ENCODE measurements at places on chromosomes 16 and 17.
A peak's percentile ranks its signal among the peaks of the same experiment; 100 is the strongest.

- DNase-seq, result no peak
- peaks cover 79% of the 10 kb centered on the region for H3K27me3 ChIP-seq
- peak overlapping the region; percentile 66 for H3K4me3 ChIP-seq
- H3K36me3 ChIP-seq, result no peaks in the 10 kb centered on the region
These were observed 833 bp upstream of the BCAR1 start for GRCh38 chr16:75252049-75252864.

DNA sequence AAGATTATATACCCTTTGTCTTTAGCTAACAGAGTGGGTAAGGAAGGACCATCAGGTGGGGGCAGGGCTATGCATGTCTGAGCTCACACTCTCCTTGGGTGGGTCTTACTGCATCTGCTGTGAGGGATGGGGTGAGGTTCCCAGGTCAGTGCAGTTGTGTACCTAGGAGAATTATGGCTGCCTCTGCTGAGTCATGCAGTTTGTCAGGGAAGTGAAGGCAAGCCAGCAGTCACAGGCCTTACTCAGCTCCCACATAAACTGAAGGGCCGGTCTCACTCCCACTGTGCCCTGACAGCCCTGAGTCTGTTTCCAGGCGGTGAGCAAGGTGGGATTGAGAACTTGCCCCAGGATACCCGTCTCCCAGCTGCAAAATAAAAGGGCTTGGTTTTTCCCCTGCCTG lies 328.6 kb downstream of the MAP2K6 start:
- no peak overlapping the region for H3K27ac ChIP-seq
- no peaks in the 10 kb centered on the region for H3K36me3 ChIP-seq
- H3K4me3 ChIP-seq, result no peak overlapping the region
- H3K27me3 ChIP-seq, result no peaks in the 10 kb centered on the region
- no peak for DNase-seq
- H3K4me1 ChIP-seq, result no peaks in the 10 kb centered on the region

- peaks cover 2% of the 10 kb centered on the region for H3K36me3 ChIP-seq
- no peaks in the 10 kb centered on the region for H3K4me1 ChIP-seq
These were observed 458.8 kb upstream of the HSBP1 start for GRCh38 chr16:83348991-83349390.

- H3K27me3 ChIP-seq, result no peaks in the 10 kb centered on the region
- no peak for DNase-seq
- peak overlapping the region; percentile 93 for H3K4me3 ChIP-seq
- H3K4me1 ChIP-seq, result peaks cover 36% of the 10 kb centered on the region
These were observed 1.7 kb downstream of the SMARCD2 start for GRCh38 chr17:63840591-63841349.

DNA sequence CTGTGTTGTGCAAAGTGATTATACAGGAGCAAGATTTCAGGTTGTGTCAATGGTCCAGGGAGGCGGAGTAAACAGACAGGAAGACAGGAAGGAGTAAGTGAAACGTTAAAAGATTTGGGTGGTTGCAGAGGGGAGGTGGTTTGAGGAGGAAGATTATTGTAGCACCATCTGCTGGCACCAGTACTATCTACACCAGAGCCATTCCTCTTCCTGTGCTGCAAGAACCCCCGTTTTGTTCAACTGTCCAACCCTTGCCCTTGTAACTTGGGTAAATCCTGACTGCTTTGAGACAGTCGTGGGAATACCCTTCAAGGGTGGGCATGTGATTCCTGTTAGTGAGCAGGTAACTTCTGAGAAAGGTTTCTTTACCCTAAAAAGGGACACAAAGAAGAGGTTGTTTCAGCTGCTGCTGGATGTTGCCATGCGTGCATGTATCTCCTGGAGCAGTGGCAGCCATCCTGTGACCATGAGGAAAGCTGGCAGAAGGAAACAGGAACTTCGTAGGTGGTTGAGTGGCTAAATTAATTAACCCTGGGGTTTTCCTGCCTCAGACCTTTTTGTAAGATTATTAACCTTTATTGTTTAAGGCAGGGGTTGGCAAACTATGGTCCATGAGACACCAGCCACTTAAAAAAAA lies 124.1 kb downstream of the PRKCA start:
- peaks cover 2% of the 10 kb centered on the region for H3K36me3 ChIP-seq
- DNase-seq, result no peak
- H3K4me1 ChIP-seq, result peaks cover 15% of the 10 kb centered on the region
- no peaks in the 10 kb centered on the region for H3K27me3 ChIP-seq
- H3K27ac ChIP-seq, result peak overlapping the region; percentile 11
- no peak overlapping the region for H3K4me3 ChIP-seq

GRCh38 chr17:81418710-81419318 lies 23.6 kb downstream of the BAHCC1 start:
- no peak overlapping the region for H3K27ac ChIP-seq
- H3K4me1 ChIP-seq, result no peaks in the 10 kb centered on the region
- H3K36me3 ChIP-seq, result peaks cover 7% of the 10 kb centered on the region
- no peak for DNase-seq
- no peak overlapping the region for H3K4me3 ChIP-seq
- H3K27me3 ChIP-seq, result no peaks in the 10 kb centered on the region

DNA sequence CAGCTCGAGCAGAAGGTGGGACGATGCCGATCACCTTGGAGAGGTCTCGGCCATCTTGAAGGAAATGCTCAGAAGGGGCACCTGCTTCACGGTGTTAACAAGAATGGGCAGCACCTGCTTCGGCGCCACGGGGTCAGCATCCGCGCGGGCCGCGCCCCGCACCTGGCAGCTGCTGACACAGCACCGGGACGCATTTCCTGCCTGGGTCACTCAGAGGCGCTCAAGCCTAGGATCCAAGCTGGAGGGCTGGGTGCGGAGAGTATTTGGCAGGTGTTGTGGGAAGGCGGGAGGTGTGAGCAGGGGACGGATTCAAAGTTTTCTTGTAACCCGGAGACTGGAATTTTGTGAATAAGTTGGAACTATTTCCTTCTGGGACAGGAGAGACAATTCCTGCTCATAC lies 39.3 kb upstream of the AKTIP start:
- H3K4me3 ChIP-seq, result no peak overlapping the region
- no peak for DNase-seq
- H3K4me1 ChIP-seq, result peaks cover 45% of the 10 kb centered on the region
- no peaks in the 10 kb centered on the region for H3K27me3 ChIP-seq
- H3K27ac ChIP-seq, result no peak overlapping the region

GRCh38 chr17:76079956-76080767 lies 1.2 kb downstream of the ZACN start:
- no peak overlapping the region for H3K4me3 ChIP-seq
- DNase-seq, result no peak
- H3K36me3 ChIP-seq, result peaks cover 10% of the 10 kb centered on the region
- H3K4me1 ChIP-seq, result peaks cover 25% of the 10 kb centered on the region
- H3K27ac ChIP-seq, result no peak overlapping the region

- H3K4me1 ChIP-seq, result peaks cover 42% of the 10 kb centered on the region
- H3K27ac ChIP-seq, result peak overlapping the region; percentile 38
- H3K36me3 ChIP-seq, result no peaks in the 10 kb centered on the region
- H3K4me3 ChIP-seq, result no peak overlapping the region
- no peaks in the 10 kb centered on the region for H3K27me3 ChIP-seq
These were observed 137.1 kb downstream of the GAS7 start for GRCh38 chr17:10061111-10061845.

GRCh38 chr16:86203557-86204275 lies 304.8 kb downstream of the IRF8 start:
- H3K4me1 ChIP-seq, result no peaks in the 10 kb centered on the region
- H3K4me3 ChIP-seq, result no peak overlapping the region

GRCh38 chr17:42315402-42316156 lies 27.3 kb downstream of the STAT5A start:
- H3K4me1 ChIP-seq, result peaks cover 46% of the 10 kb centered on the region
- H3K27ac ChIP-seq, result peak overlapping the region; percentile 55
- DNase-seq, result no peak
- peak overlapping the region; percentile 17 for H3K4me3 ChIP-seq
- peaks cover 50% of the 10 kb centered on the region for H3K36me3 ChIP-seq
- H3K27me3 ChIP-seq, result no peaks in the 10 kb centered on the region

- no peak for DNase-seq
- no peaks in the 10 kb centered on the region for H3K27me3 ChIP-seq
- H3K27ac ChIP-seq, result peak overlapping the region; percentile 79
- peaks cover 60% of the 10 kb centered on the region for H3K4me1 ChIP-seq
These were observed 114.9 kb downstream of the ZNF778 start for GRCh38 chr16:89332243-89332901.

DNA sequence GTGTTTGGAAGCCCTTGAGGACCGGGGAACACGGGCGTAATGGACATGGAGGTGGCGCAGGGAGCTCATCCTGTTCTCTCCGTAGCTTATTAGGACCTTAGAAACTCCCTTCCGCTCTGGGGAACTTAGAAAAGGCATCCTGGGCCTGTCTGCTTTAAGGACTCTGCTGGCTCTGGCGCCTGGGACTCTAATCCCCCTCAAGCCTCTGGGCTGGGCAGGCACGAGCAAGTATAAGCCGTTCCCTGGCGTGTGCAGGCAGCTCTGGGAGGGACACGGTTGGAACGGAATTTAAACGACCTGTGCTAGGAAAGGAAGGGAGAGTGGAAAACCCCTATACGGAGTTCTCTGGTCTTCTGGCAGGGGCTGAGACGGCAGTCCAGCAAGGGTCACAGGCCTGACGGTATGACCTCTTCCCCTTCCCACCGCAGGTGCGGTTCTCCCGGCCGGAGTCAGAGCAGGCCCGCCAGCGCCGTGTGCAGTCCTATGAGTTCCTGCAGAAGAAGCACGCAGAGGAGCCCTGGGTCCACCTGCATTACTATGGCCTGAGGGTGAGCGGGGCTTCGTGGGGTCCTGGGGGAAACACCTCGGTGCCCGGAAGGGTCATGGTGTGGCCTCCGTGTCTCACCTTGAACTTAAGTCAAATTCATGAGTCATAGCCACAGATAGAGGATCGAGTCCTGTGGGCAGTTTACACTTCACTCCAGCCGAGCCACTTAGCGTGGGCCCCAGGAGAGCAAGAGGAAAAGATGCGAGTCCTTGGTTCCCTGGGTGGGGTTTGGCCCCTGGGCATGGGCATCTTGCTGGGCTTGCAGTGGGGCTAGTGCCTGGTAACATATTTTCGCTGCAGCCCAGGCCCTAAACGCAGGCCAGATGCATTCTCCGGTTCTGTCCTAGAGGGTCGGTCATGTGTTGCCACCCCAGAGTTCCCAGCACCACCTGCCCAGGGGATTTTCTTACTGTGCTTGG lies 17.7 kb downstream of the POLR3E start:
- DNase-seq, result no peak
- no peak overlapping the region for H3K4me3 ChIP-seq
- no peaks in the 10 kb centered on the region for H3K27me3 ChIP-seq
- peaks cover 68% of the 10 kb centered on the region for H3K36me3 ChIP-seq
- no peak overlapping the region for H3K27ac ChIP-seq

DNA sequence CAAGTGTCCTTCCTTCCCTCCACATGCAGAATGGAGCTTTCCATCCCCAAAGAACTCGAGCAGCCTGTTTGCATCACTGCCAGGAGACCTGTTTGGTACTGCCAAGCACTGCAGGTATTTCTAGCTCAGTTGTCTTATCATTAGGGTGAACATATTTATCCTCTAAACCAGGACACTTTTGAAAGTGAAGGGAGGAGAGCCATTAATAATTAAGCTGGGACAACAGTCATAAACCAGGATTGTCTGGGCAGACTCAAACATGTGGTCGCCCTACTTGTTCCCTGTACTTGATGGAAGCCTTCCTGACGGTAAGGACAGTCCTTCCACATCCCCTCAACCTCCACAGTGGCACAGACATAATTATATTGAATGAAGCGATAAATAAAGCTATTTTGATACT lies 67.4 kb downstream of the PRKCA start:
- no peak overlapping the region for H3K27ac ChIP-seq
- peaks cover 4% of the 10 kb centered on the region for H3K4me1 ChIP-seq
- DNase-seq, result no peak
- H3K4me3 ChIP-seq, result no peak overlapping the region

DNA sequence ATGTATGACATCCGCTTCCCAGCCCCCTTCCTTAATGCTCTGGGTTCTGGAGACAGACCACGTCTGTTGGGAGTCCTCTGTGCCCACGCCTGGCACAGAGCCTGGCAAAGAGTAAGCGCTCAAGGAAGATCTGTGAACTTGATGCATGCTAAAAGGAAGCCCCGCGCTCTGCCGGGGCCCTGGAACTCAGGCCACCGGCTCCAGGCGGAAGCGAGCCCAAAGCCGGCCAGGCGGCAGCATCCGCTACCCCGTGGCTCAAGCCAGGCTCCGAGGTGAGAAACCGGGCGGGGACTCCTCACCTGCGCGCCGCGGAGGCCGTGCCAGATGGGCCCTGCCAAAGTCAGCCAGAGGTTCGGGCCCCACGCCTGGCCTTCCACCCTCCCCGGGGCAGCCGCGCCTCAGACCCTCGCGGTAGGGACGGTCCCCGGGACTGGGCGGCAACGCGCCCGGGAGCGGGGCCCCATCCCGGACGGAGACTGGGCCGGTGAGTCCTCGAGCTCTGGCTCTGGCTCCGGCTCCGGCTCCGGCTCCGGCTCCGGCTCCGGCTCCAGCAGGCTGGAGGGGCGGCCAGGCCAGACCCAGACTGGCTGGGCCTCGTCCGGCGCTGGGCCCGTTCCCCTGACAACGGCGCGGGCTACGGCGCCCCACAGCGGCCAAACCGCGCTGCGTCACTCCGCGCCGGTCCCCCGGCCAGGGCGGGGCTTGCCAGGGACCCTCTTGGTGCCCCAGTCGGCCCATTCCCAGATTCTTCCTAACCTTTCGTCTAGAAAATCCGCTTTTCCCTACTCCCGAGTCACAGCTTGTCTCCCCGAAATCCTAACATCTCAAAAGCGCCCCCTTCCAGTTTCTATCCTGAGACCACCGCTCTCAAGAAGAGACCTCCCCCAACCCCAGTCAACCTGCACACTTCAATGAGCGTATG lies at the start of gene ZDHHC1:
Gene ZDHHC1, minus strand, starts transcription at position 606 of the 922 bp plus-strand sequence. CDS start 8,702 bp downstream, outside the sequence.
- H3K27me3 ChIP-seq, result peaks cover 9% of the 10 kb centered on the region
- H3K4me1 ChIP-seq, result peaks cover 18% of the 10 kb centered on the region
- DNase-seq, result no peak
- H3K4me3 ChIP-seq, result peak within 1 kb of the TSS; percentile 80
- H3K36me3 ChIP-seq, result peaks cover 1% of the 10 kb centered on the region

Data from central memory CD8-positive, alpha-beta T cell (primary cell).